ENCODE measurements at places on chromosomes 4 and X.
A peak's percentile ranks its signal among the peaks of the same experiment; 100 is the strongest.

GRCh38 chr4:74206088-74206825 lies 48.3 kb downstream of the MTHFD2L start:
- DNase-seq, result peak; percentile 80

DNA sequence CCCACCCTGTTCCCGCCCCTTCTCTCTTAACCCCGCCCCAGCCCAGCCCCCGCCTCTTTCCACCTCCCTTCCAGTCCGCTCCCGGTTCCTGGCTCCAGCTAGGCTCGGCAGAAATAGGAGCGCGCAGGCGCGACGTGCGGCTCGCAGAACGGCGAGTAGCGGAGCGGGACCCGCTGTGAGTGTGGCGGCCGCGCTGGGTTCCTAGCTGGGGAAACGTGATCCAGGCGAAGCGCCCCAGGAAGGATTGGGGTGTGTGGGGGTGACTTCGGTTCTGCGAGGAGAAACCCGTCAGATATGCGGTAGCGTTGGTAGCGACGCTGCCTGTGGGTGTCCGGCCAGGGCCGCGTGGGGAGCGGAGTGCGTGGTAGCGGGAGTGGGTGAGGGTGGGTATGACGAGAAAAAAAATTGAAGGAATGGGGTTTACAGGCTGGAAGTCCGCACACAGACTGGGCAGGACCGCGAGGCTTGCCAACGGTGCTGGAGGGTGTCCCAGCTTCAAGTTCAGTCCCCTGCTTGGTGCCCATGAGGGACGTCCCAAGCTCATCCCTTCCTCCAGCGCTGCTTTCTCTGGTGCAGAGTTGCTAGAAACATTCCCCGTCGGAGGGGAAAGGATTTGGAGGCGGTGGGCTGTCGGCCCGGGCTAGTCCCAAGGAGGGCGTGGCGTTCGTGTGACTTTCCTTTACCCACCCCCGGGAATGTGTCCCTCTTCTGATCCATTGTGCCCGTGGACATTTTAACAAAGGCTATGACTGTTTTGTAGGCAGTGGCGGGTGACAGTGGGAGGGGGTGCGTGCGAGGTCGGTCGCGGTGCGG lies at the start of gene PRRG1:
Gene PRRG1 (plus strand): TSS at position 144 of the 813 bp plus-strand sequence. CDS start 56,886 bp downstream, outside the sequence.
- peak; percentile 89 for DNase-seq

DNA sequence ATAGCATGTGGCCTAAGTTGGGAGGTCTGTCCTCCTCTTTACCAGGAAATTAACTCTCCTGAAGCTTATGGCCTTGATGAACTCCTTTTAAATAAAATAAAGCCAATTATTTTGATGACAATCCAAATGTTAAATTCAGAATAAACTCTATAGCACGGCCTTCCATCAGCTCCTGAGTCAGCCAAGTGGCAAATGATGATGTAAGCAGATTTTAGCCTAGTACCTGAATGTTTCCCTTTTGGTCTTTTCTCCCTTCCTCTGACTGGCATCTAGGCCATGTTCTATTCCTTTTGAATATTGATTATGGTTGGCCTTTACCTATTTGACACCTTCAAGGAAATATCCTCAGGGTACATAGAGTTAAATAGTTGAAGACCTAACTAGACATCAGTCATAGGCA lies 76.2 kb downstream of the PARM1 start:
- no peak for DNase-seq

GRCh38 chr4:84647312-84647884 lies 64.5 kb downstream of the CDS1 start:
- peak; percentile 64 for DNase-seq

GRCh38 chr4:116847616-116848015 lies 237.8 kb downstream of the TRAM1L1 start:
- DNase-seq, result no peak

DNA sequence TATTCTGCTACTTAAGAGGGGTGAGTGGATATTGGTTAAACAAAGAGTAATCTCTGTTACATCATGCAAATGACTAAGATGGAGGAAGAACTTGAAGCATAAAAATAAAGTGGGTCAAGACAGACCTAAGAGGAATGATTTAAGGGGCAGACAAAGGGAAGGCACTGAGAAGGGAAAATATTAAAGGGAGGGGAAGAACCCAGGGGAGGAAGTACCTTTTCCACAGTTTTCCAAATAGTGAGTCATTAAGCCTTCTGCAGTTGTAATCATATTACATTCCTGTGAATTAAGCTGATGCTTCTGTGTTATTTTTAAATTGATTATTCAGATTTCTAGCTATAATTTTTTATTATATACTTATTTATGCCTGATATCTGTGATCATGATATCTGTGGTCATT lies 253.3 kb downstream of the CENPC start:
- no peak for DNase-seq

DNA sequence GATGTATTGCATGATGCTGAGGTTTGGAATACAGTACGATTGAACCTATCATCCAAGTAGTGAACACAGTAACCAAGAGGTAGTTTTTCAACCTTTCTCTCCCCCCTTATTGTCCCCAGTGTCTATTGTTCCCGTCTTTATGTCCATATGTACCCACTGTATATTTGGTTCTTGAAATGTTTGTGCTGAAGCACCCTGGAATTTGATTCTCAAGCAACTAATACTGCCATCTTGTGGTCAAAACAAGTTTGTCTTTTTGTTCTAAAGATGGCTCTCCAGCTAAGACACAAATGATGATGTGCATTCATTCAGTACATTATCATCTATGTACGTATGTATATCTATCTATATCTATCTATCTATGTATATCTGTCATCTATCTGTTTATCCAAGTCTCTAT lies 33.5 kb upstream of the DCX start:
- DNase-seq, result peak; percentile 38

- DNase-seq, result no peak
Observed at GRCh38 chr4:16243285-16243684, 17.0 kb upstream of the TAPT1 start.

- peak; percentile 83 for DNase-seq
Observed at GRCh38 chrX:108309144-108309543, 129.1 kb downstream of the COL4A6 start.

GRCh38 chrX:131795442-131796229 lies 227.5 kb upstream of the STK26 start:
- no peak for DNase-seq

- DNase-seq, result peak; percentile 19
Observed at GRCh38 chr4:158046345-158046744, 126.5 kb downstream of the GASK1B start.

GRCh38 chrX:45773572-45773971 lies 572.9 kb upstream of the DIPK2B start:
- DNase-seq, result no peak

GRCh38 chrX:123450222-123450621 lies 266.1 kb downstream of the GRIA3 start:
- peak; percentile 6 for DNase-seq

DNA sequence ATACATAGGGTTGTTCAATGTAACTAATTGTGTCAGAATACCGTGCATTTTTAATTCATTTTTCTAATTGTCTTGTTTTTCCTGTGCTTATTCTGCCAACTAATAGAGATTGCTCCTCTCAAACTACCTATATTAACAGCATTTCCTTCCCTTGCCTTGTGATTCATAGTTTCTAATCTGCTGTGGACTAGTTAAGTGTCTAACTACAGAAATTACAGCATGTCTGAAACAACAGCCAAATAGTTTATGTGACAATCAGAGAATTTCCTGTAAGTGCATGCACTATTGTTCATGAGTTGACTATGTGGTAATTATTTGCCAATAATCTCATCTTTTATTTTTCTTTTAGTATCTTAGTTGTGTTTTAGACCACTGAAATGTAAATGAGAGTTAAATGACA lies 4.1 kb upstream of the SEC24B start:
- no peak for DNase-seq

DNA sequence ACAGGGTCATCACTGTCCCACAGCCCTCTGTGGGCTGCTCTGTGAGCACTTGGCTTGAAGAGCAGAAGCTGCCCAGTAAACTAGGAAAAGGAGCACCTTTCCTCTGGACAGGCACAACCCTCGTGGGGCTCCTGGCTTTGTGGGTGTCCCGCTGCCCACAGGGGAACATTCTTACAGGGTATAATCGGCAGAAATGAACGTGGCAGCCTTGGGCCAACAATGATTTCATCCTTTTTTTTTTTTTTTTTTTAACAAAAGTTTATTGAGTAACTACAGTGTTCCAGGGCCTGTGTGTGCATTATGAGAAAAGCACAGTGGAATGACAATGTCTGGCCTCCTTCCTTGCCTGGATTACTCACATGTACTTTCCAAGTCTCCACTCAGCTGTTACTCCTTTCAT lies 197.2 kb downstream of the PDGFC start:
- DNase-seq, result peak; percentile 88

DNA sequence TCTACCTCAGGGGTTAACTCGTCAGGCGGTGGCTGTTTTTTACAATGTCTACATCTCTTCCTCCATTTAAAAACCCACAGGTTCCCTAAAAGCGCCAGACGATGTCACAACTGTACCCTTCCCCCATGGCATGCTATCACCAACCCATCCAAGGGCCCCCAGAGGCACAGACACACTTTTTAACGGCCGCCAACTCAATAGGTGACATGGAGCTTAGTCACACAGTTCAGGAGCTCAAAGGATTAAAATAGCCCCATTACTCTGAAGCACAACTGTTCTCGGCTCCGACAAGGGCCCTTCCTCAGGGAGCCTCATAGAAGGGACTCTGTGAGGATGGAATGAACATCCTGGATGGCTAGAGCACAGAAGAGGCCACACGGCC lies 12.4 kb downstream of the SH3KBP1 start:
- DNase-seq, result no peak

GRCh38 chr4:135319685-135320084 lies 1118.1 kb upstream of the PABPC4L start:
- DNase-seq, result no peak

DNA sequence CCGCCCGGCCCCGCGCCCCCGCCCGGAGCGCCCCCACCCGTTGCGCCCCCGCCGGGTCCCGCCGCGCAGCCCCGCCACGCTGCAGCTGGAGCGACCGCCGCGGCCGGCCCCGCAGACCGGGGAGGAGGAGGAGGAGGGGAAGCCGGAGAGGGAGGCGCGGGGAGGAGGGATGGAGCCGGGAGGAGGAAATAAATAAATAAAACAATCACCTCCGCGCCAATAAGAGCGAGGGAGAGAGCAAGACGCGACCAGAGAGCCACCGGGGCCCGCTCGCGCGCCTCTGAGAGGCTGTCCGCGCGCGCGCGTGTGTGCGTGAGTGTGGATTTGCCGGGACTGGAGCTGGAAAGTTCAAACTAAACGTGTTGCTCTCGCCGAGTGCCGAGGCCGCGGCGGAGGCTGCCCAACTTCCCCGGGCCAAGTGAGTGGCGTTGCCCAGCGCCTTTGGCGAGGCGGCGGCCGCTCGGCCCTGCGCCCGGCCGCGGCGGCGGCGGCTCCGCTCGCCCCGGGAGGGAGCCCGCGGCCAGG lies 2184.4 kb upstream of the TENM3 start:
- DNase-seq, result peak; percentile 7

DNA sequence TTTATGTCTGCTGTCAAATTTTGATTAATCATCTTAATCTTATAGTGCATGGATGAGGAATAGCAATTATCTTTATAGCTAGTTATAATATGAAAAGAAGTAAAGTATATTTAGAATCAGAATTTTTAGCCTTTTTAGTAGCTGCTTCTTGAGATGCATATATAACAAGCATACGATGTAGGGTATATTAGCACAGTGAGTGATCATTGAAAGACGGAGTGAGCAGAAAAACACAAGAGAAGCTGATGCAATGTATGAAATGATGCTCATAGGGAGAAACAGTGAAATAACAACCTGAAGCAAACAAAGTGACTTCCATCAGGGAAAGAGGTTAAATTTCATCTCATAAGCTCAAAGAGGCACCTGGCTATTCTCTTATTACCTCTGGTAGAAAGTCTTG lies 77.0 kb downstream of the GLRA3 start:
- DNase-seq, result no peak

- no peak for DNase-seq
Observed at GRCh38 chr4:6380746-6381410, 91.5 kb downstream of the PPP2R2C start.

- peak; percentile 0 for DNase-seq
Observed at GRCh38 chr4:46270986-46271596, 118.8 kb downstream of the GABRA2 start.

DNA sequence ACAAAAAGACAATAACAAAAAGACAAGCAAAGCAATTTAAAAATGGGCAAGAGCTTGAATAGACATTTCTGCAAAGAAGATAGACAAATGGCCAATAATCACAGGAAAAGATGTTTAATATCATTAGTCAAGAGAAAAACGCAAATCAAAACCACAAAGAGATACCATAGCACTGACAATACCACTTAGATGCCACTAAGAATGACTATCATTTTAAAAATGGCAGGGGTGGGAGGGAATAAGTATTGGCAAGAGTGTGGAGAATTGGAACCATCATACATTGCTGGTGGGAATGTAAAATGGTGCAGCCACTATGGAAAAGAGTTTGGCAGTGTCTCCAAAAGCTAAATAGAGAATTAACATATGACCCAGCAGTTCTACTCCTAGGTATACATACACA lies 15.1 kb upstream of the EXOC1 start:
- no peak for DNase-seq

- no peak for DNase-seq
Observed at GRCh38 chrX:132483951-132484350, 4.9 kb downstream of the MBNL3 start.

- no peak for DNase-seq
Observed at GRCh38 chr4:13523591-13524503, 20.5 kb downstream of the NKX3-2 start.

DNA sequence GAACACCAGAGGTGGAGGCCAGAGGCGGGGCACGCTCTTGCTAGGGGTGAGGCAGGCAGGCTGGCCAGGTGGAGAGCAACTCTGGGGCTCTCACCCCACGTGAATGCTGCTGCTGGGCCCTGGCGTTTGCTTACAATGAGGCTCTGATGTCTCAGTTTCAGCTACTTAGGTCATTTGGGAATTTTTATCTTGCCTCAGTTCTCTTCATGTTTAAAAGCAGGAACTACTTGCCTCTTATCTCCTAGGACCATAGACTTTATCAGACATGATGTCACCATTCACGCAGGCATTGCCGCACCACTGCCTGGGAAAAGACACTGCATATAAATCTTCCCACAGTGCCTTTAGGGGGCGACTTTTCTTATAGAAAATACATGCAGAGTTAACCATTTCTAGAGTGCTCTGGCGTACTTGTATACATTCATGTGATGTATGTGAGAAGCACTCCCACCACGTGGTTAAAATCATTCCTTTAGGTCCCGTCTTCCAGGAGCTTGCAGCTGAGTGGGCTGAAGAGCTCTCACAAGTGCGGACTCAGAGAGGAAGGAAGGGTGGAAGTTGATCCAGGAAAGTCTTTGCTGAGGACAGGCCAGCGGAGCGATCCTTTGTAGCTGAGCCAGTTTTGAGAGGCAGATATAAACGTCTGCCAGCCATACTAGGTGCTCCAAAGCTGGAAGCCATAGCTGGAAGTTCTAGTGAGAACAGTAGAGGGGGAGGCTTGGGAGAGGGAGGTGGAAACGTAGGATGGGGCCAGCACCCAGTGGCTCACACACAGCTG lies 84.3 kb upstream of the CLDN34 start:
- peak; percentile 90 for DNase-seq

GRCh38 chrX:130874751-130875150 lies 28.3 kb downstream of the ENOX2 start:
- DNase-seq, result no peak

DNA sequence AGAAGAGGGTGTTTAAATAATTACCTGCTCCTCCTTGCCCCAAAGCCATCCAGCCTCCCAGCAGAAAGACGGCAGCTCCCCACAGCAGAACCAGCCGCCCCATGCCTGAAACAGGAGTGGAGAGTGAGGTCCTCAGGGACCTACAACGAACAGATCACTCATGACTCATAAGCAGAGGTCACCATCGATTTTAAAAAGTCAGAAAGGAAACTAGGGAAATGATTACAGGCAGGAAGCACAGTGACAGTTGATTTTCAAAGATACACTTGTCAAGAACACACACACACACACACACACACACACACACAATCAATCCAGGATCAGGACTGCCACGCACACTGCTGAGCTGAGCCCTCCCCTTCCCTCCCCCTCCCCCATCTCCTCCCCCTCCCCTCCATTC lies at the start of gene CRLF2:
Gene CRLF2 (minus strand): TSS at position 118 of the 400 bp plus-strand sequence. CDS start 15 bp downstream, at position 103.
- no peak for DNase-seq

Data from fibroblast of villous mesenchyme (primary cell).